Spinal cord (tissue), 10 donors: ENCODE measurements at places on chromosomes 2 and 18. TPM values are rescaled to one million over a fixed set of nuclear protein-coding genes. Genes with fewer than 3 reads are reported as not detected.

Gene ABCG8
- 1.1 TPM for total RNA-seq

Gene FOXD4L1
- total RNA-seq: 0.17 TPM

Gene GCKR
- total RNA-seq: 0.20 TPM

Gene NT5DC4
- not detected for total RNA-seq

Gene CACNB4
- 22.3 TPM for total RNA-seq

Gene SMCHD1
- 189 TPM for total RNA-seq

Gene ST8SIA3
- 38.1 TPM for total RNA-seq

Gene TUBA4B
- 1.5 TPM for total RNA-seq

Gene SF3B6
- total RNA-seq: 104 TPM

Gene FSHR
- total RNA-seq: not detected

Gene LYG2
- total RNA-seq: not detected

Gene CNTNAP5
- 32.9 TPM for total RNA-seq

Gene CCDC85A
- 24.3 TPM for total RNA-seq

Gene CPO
- 0.33 TPM for total RNA-seq

Gene LRRC30
- not detected for total RNA-seq

Gene FAM117B
- total RNA-seq: 11.3 TPM

Gene GREB1
- 14.4 TPM for total RNA-seq
